ENCODE measurements at places on chromosomes 2 and 18. TPM values are rescaled to one million over a fixed set of nuclear protein-coding genes. Genes with fewer than 3 reads are reported as not detected.
A peak's percentile ranks its signal among the peaks of the same experiment; 100 is the strongest.

DNA sequence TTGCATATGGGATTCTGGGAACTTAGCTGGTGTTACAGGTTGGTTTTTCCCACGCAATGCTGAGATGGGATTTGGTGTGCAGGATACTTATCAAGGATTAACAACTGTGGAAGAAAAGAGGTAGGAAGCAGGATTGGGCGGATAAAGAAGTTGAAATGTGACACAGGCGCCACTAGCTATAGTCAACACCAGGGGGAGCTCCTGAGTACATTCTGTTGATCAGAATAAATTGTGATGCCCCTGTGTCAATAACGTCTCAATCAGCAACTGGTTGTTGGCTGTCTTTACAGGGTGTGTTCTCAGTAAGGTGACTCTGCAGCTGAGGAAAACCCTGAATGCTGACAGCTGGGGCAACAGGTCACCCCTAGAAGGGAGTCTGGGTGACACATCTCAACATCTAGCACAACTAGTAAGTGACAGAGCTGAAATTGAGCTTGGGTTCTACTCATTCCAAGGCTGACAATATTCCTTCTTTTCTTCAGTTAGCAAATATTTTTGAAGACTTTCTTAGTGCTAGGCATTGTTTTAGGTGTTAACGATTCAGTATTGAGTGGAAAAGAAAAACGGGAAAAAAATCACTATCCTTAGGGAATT lies 143.0 kb downstream of the ARL6IP6 start:
- DNase-seq = no peak

GRCh38 chr2:202022755-202023154 lies 10.9 kb upstream of the FZD7 start:
- peak; percentile 30 for DNase-seq

GRCh38 chr2:105112345-105112744 lies 74.5 kb downstream of the MRPS9 start:
- no peak for DNase-seq

DNA sequence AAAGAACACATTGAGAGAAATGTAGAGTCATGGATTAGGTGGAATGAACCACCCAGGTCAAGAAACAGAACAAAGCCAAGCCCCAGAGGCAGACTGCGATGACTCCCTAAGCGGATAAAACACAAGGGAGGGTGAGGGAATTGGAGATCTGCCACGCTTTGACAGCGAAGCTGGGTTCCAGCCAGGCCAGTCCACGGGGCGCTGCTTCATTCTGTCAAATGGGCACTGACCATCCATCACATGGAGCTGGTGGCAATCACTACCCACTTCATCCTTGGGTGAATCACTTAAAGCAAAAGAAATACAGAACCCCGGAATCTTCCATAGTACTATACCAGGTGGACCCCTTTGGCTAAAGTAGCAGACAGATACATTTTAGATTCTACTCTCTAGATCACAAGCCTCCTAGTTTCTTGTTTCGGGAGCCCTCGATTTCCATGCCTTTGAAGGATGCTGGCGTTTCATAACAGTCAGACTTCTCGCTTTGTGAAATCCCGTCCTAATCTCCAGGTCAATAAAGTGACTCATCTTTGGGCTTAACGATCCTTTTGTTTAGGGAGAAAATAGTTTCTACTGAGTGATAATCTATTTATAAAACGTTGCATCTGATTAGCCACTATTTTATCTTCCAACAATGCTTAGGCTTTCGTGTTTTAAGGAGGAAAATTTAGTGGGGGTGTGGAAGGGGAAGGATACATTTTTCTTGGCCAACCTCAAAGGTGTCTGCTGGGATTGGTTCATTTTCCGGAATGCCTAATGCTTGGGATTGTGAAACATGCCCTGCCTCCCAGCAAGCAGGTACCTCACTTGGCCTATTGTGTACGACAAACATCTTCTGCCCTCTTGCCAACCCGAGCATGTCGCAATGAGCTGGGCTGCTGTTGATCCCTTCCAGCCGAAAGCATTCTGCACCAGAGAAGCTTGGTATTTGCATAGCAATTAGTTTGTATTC lies 44.1 kb upstream of the HDAC4 start:
- no peak for DNase-seq

GRCh38 chr2:1227274-1227900 lies 185.9 kb upstream of the TPO start:
- peak; percentile 59 for DNase-seq

- DNase-seq = peak; percentile 83
Measured at GRCh38 chr2:20578895-20579825, 71.7 kb downstream of the HS1BP3 start.

The SOCS6 gene
- 20.2 TPM for total RNA-seq
